ENCODE measurements at places on chromosomes 5 and 9.
A peak's percentile ranks its signal among the peaks of the same experiment; 100 is the strongest.

- no peak for DNase-seq
These were observed 66.3 kb downstream of the C9orf50 start for GRCh38 chr9:129554649-129555048.

DNA sequence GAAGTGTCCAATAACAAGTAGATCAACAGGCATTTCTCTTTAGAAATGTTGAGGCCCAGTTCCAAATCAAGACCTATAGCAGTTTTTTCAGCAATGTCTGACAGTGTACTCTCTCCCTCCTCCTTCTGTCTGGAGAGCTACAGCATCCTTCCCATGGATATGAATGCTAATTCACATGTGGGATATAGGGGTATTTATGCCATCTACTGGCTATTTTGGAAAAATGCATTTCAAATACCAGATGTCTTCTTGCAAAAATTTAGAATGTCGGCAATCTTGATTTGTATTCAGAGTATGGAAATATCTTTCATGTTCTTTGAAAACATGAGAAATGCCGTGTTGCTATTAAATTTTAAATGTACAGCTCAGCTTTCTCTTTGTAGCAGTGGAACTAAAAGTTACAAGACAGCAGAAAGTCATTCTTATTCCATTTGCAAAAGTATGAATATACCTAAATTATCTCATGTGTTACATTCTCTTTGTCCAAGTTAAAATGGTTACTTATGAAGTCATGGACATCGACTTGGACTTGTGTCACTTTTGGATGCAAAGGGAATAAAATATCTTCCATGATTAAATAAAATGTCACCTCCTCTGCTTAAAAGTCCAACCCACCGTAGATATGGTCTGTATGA is 647.8 kb downstream of the TAF11L14 start:
- peak; percentile 63 for DNase-seq

- no peak for DNase-seq
These were observed 5.4 kb upstream of the SLC25A51 start for GRCh38 chr9:37909326-37909725.

- DNase-seq = peak; percentile 44
These were observed 340.5 kb downstream of the PIK3R1 start for GRCh38 chr5:68555907-68556681.

DNA sequence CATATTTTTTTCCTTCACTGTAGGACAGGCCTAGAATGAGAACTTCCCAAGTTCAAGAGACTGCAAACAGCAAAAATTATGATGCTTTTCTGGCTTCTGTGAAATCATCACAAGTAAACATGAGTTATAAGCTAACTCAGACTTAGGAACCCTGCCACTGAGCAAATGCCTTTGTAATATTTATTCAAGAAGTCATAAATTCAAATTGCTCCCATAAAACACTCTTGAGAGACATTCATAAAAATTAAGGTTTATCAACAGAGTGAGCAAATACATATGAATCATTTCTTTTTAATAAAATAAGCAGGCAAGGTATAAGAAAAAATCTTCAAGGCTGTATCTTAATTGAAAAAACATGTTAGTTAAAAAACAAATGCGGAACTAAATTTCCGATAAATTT is 124.2 kb downstream of the GNA14 start:
- no peak for DNase-seq

DNA sequence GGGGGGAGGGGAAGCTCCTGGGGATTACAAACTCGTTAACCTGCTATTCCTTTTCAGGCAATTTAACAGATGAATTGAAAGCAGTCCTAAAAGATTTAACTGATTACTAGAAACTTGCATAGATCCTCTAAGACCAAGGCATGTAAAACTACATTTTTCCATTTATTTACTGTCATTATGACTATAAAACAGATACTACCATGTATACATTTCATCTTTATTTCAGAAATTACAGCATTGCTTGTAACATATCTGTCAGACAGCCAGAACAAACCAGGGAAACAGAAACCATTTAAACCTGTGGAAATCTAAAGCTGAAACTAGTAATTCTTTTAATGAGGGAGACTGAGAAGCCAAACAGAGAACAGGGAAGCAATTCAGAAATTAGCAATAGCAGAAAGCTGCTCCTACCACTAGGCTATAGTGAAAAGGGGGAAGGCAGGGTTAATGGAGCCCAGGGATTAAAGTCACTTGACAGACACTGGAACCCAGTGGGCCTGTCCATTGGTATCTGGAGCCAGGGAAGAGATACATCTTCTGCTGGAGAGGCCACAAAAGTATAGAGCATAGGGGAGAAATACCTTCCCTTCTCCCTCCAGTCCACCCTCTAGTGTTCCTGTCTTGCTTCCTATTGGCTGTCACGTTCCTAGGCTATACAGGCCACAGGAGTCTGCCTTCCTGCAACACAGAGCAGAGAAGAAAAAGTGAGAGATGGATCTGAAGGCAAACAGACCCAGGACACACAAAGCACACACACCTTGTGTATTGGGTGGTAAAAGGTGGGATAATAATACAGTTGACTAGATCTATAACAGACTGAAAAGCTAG is 33.8 kb downstream of the PDCD1LG2 start:
- DNase-seq = no peak

- DNase-seq = no peak
These were observed 57.3 kb downstream of the DAPK1 start for GRCh38 chr9:87554976-87555375.

DNA sequence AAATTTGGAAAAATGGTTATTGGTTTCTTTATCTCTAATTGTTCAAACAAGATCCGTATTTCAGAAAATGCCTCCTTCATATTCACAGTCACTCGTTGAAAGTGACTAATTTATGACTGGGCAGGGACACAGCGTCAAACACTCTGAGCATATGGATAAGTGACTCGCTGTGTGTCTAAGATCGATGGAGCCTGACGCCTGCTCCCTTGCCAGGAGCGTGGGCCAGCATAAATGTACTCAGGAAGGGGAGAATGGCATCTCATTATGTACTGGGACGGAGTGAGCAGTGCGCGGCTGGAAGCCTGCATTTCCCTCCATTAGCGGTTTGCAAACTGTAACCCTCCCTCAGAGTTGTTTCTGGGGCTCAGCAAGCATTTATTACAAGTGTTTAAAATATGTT is 79.8 kb upstream of the CAST start:
- peak; percentile 76 for DNase-seq

- DNase-seq = no peak
These were observed 28.8 kb downstream of the G3BP1 start for GRCh38 chr5:151800532-151800931.

GRCh38 chr5:34675857-34676256 is 19.7 kb downstream of the RAI14 start:
- peak; percentile 61 for DNase-seq

GRCh38 chr9:129160712-129161533 is 17.1 kb downstream of the IER5L start:
- DNase-seq = peak; percentile 73

DNA sequence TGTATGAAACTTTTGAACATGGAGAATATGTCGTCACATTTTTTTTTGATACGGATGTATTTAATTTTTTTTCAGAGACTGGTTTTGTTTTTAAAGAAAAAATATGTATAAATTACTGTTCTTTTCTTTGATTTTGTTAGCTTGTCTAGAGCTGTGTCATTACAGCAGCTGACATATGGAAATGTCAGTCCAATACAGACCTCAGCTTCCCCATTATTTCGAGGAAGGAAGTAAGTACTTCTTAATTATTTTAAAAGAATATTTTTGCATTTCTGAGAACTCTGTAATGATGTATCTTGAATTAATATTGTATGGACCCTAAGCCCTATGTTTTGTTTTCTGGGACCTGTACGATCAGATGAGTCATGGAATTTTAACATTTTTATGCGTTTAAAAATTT is 7.6 kb downstream of the TENT2 start:
- DNase-seq = no peak

DNA sequence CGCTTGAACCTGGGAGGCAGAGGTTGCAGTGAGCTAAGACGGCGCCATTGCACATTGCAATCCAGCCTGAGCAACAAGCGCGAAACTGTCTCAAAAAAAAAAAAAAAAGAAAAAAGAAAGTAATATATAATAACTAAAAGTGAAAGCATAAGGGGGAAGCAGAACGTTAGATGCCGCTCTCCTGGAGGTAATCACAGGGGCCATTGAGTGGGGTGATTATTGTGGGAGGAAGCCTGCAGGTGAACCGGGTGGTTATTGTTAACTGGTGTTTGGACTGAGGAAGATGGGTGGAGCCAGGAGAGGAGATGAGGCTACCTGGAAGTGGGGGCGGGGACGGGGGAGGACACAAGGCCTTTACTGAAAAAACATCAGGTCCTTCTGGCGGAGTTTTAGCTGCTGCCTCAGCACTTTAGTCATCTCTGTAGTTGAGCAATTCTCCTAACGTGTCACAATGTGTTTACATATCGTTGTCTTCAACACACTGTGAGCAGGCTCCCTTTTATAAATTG is 5.3 kb upstream of the TJP2 start:
- DNase-seq = peak; percentile 78

DNA sequence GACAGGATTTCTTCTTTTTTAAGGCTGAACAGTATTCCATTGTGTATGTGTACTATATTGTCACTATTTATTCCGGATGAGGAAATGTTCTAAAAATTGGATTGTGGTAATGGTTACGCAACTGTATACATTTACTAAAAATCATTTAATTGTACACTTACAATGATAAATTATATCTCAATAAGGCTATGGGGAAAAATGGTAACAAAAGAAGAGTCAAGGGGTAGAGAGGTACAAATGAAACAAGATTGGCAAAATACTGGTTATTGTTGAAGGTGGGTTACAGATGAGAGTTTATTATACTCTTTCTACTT is 62.3 kb upstream of the TNFAIP8 start:
- no peak for DNase-seq

DNA sequence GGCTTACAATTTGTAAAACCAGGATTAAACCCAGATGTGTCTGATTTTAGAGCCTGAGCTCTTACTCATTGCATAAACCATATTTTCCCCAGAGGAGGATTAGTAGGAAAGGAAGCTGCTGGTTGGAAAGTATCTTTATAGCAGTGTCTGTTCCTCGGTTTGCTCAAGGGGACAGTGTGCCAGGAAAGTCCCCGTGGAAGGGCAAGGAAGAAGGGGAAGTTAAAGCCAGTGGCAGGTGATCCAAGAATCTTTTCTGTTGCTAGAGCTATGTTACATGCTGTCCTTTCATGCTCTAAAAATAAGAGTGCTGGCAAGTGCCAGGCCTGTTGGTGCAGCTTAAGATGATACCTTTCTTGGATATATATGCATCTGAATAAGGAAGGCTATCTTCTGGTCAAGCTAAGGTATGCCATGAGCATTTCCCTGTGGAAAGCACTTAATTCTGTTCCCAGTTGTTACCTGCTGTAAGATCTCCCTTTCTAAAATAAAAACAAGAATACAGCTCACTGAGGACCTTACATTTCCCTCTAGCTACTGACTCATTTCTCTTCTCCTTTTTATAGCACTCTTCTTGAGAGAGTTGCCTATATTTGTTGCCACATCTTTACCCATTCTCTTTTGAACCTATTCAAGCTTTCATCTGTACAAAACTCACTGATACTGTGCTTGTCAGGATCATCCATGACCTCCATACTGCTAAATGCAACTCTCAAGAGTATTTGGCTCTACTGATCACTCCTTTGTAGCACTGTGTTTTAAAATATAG is 8.0 kb downstream of the PDCD1LG2 start:
- DNase-seq = peak; percentile 69

DNA sequence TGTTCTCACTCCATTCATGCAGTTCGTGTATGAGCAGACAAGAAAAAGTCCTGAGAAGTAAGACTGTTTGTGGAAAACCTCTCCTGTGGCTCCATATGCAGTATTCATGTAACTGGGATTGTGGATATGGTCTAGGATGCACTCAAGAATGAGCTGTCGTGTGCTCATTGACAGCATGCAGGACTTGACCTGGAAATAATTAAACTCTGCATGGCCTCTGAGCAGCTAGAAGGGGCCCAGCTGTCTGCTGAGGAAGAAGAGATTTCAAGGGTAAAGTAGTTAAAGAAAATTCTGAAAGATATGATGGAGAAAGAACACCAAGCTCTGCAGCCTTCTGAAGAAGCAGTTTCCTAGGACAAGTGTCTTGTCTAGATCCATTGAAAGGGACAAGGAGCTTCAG is 89.4 kb downstream of the KCTD16 start:
- DNase-seq = no peak

DNA sequence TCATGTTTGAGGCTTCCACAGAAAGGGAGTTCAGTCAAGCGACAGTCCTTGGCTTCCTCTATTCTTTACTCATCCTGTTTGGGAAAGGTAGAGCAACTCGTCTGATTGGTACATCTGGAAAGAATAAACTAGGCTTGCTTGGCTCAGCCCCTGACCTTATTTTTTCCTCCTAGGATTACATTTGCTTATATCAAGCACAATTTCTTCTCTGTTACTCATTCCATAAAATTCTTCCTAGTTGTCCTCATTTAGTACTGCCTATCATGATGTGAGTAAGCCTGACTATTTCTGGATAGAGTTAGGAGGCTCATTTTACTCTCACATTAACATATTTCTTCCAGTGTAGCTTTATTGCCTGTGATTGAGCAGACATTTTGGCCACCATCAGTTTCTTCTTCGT is 10.9 kb upstream of the CARNMT1 start:
- peak; percentile 95 for DNase-seq

DNA sequence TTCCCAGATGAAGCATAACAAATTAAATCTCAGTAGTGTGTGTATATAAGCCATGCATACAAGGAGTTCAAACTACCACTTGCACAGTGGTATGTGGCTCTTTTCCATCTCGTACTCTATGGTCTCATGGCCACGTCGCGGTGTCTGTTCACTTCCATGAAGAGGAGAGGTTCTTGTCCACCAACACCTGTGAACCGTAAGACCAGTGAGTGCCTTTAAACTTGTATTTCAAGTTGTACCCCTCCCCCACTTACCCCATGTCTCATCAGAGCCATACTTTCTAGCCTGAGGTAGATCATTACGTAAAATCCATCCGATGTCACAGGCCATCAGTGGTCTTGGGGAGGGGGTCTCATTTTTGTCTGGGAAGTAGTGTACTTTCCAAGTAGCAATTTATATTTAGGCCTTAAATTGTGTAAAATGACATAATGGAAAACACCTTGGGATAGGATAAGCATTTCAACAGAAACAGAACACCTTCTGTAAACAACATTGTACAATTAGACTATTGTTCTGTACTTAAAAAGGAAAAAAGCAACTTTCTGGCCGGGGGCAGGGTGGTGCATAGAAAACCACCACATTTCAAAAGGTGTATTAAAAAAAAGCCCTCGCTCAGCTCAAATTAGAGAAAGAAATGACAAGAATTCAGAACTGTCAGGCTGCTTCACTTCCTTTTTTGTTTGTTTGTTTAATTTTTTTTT is 163.0 kb downstream of the SMARCA2 start:
- no peak for DNase-seq

DNA sequence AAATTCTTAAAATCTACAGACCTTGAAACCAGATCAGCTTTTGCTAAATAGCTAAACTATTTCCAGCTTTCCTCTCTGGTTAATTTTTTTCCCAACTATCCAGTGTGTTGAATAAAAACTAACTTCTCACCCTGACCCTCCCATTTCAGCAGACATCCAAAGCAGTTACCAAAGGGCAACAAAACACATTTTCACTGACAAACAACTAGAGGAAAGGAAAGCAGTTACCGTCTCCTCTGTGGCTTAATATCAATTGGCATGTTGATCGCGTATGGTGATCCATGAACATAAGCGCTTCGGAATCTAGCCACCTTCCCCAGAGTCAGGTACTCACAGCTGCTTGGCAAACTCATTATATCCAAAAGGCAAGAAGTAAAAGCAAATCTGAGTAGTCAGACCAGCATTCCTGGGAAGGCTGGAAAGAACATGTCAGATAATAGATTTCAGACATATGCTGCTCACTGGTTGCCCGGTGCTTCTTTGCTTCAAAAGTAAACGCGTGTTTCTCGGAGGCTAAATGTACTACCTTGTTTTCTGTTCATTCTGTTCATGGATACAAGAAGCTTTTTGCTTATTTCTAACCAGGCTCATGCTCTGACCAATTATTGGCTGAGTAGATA is 463.4 kb downstream of the PDE4D start:
- no peak for DNase-seq
